ENCODE measurements at places on chromosomes 12 and 14. TPM values are rescaled to one million over a fixed set of nuclear protein-coding genes. Genes with fewer than 3 reads are reported as not detected.

DNA sequence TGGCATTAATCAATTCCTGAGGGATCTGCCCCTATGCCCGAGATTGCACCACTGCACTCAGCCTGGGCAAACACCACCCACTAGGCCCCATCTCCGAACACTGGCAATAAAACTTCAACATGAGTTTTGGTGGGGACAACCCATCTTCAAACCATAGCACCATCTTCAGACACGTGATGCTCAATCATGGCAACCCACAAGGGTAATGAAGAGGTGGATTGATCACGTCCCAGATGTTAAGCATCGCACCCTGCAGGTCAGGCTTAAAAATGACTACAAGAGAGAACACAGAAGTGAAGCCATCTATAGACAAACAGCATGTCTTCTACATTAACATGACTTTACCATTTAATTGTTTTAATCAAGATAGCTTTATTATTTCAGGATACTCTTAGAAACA lies 42.8 kb upstream of the DDHD1 start:
- DNase-seq, result no peak

Gene C14orf39
- total RNA-seq, result 0.40 TPM

DNA sequence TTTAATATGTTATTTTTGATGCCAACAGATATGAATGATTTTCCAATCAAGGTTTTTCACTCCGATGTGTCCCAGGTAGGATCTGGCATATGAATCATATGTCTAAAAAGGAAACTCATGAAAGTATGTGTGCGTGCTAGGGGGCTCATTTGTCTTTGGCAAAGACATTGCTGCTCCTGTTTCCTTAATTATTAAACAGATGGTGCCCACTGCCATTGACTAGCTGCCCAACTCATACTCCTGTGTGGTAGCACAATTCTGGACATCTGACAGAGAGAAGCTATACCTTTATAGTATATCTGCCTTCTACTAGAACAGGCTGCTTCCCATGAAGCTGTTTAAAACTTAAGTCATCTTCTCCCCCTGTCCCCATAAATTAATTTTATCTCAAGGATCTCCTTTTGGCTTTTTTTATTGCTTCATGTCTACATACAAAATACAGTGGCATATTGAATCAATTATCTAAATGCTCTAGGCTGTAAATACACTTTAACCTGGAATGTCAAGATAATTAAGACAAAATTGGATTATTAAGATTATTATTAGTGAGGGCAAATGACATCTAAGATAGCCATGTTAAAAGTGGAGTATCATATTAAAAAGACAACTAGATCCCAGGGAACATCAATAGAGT lies 1.4 kb upstream of the PDE3A start:
- DNase-seq, result no peak

Gene KCNMB4
- total RNA-seq, result 2.6 TPM

- DNase-seq, result no peak
Observed at GRCh38 chr14:51884086-51884927, 23.9 kb downstream of the GNG2 start.

DNA sequence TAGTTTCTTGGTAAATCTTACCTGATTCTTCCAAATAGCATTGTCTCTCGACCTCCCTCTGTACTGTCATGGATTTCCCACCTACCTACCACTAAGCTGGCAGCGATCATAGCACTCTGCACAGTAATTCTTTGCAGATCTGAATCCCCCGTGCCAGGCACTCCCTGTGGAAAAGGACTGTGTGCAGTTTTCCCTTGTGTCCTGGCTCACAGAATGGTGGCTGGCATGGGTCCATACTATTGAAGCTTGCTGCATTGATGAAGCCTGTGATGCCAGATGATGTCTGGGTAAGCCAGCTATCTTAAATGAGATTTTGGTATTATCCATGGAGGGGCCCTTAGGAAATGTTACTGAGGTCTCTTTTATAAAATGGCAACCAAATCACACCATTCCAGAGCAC lies 135.7 kb downstream of the RPAP3 start:
- DNase-seq, result no peak

GRCh38 chr12:15584366-15585041 lies 204.7 kb downstream of the EPS8 start:
- no peak for DNase-seq

GRCh38 chr12:92257261-92257660 lies 111.6 kb upstream of the BTG1 start:
- no peak for DNase-seq

Gene IL23A
- total RNA-seq, result not detected

- DNase-seq, result no peak
Observed at GRCh38 chr12:1935700-1936378, 17.4 kb upstream of the CACNA2D4 start.

- DNase-seq, result no peak
Observed at GRCh38 chr14:88613552-88614010, 50.7 kb downstream of the ZC3H14 start.

DNA sequence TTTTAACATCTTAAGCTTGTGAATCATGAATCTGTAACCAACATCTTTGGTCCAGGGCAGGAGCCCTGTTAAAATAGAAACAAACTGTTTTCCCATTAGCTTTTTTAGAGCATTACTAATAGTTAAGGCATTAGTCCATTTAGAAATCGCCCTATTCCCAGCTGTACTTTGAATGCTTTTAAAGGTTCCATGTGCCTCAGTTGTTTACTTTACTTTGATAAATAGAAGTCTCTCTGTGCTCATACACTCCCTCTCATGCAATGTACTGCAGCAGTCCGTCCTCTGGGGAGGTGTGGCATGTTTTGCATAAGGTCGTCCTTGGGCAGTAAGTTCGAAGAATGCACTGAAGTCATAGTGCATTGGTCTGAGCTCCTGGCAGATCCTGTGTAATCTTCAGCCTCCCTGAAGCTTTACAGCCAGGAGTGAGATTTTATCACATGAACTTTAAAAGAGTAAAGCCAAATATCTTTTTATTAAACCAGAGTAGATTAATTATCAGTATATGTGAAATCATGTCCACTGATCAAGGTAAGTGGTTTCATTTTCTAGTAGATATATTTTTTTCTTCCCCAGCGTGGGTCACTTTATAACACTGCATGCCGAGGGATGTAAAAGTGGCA lies 134.7 kb downstream of the FGD4 start:
- DNase-seq, result peak; percentile 34

GRCh38 chr14:94004015-94004414 lies 6.9 kb downstream of the CCDC197 start:
- DNase-seq, result no peak

- no peak for DNase-seq
Observed at GRCh38 chr14:105292826-105293711, 7.7 kb downstream of the BRF1 start.

Gene CTSG
- 4.0 TPM for total RNA-seq

- no peak for DNase-seq
Observed at GRCh38 chr12:123288751-123289346, 17.2 kb upstream of the CDK2AP1 start.

- no peak for DNase-seq
Observed at GRCh38 chr14:94600148-94600545, 12.0 kb upstream of the SERPINA3 start.

- no peak for DNase-seq
Observed at GRCh38 chr12:39451977-39452376, 9.1 kb upstream of the KIF21A start.

GRCh38 chr12:22562036-22563028 lies 18.0 kb upstream of the C2CD5 start:
- DNase-seq, result no peak

Gene TMPRSS12
- total RNA-seq, result not detected

Gene TESPA1
- 1.4 TPM for total RNA-seq

DNA sequence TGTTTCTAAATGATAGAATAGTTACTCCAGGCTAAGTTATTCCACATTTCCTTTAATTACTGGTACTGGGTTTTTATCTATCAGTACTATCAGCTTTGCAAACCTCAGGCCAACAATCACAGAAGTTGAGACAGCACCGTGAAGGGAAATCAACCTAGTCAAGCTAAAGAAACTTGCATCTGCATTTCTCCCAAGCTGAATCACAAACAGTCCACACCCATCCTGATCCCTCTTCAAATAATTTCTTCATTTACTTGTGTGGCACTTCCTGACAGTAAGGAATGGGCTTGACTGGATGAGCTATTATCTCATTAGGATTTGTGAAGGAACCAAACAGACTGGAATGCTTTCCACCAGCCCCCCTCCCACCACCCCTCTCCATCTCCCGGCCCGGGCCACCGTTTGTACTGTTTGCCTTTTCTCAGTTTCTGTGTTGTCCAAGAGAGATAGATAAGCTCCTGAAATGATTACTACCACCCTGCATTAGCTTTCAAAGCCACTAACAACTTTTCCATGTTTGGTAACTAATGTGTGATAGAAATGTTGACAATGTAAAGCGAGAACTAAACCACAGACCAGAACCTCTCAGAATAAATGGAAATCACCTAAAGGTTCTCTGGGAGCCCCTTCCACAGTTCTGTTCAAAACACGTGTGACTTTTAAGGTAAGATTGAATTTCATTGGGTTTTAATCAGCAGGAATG lies 236.3 kb downstream of the SLC25A21 start:
- no peak for DNase-seq

Gene ZBTB42
- 8.4 TPM for total RNA-seq

All from uterus (tissue), 4 donors.